ENCODE measurements at places on chromosomes 1 and 21.

DNA sequence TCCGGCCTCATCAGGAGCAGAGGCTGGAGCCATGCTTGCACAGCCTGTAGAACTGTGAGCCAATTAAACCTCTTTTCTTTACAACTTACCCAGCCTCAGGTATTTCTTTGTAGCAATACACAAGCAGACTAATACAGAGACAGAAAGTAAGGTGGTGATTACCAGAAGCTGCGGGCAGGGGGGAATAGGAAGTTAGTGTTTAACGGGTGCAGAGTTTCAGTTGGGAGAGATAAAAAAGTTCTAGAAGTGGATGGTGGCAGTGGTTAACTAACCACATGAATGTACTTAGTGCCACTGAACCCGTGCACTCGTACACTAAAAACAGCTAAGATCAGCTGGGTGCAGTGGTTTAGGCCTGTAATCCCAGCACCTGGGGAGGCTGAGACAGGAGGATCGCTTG, 80.4 kb upstream of the TARDBP start:
- no peak for DNase-seq

DNA sequence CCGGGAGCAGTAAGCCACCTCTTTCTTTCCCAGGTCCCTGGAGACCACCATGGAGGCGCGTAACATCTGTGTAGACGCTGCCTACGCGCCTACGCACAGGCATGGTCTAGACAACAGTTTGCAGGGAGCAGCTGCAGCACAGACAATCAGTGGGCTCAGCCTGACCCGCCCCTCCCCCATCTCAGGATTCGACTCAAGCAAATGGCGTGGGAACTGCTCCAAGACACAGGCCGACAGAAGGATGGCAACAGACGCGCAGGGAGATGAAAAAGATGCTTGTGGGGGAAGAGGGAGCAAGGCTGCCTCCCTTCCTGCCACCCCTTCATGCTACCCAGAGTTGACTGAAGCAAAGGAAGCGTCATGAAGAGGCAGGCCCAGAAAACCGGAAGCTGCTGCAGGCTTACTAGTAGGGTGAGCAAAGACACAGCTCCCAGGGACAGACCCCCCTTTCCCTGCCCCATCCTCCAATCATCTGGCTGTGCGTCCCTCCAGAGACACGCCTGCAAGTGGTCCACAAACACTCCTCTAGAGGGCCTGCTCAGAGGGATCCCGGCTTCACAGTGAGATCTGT, 19.5 kb downstream of the STK40 start:
- peak; percentile 39 for DNase-seq

DNA sequence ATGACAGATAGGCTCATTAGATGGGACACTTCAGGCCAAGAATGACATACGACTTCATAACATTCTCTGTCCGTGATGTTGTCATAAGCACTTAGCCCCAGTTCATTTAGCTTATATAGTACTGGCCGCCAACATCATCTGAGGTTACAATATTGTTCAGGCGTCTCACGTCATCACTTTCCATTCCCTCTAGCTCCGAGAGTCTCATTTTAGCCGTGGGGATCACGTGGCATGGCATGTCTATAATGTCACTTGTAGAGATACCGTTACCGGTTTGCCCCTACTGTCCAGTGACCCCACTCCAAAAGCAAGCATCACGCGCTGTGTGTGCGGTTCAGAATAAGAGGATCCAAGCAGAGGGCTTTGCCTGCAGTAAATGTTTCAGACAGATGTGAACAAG, 34.6 kb upstream of the HEATR1 start:
- DNase-seq = no peak

- no peak for DNase-seq
Observed at GRCh38 chr1:30376054-30376697, 347.2 kb downstream of the MATN1 start.

DNA sequence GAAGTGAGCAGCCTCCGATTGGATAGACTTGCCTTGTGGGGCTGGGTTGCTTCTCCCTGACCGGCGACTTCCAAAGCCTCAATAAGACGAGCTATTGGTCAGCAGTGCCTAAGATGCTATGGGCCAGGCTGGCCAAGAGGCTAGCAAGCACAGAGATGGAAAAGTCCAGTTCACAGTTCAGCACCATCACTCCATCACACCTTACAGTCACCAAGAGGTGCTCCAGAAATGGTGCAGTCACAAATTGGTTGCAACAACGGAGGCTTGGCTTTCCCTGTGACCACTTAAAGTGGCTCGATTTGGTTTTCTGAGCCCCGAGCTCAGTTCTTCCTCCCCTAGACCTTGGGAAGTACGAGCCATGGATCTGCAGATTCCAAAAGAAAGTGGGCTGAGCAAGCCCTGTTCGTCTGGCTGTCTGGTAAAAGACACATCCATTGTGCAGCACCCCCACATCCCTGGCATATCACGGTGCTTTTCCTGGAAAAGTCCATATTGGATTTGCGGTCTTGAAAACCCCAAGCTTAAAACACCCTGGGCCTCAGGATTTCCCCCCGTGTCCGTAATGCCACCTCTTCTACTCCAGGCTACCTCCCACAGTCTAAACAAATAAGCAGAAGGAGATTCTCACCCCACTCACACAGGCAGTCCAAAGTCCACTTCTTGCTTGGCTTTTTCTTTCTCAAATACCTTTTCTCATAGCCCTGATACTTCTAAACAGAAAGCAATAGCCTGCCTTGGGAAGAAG, 1.3 kb downstream of the SLAMF1 start:
- DNase-seq = no peak

GRCh38 chr1:159054427-159054826, 22.1 kb downstream of the AIM2 start:
- no peak for DNase-seq

- no peak for DNase-seq
Observed at GRCh38 chr1:17409391-17409811, 30.1 kb downstream of the RCC2 start.

DNA sequence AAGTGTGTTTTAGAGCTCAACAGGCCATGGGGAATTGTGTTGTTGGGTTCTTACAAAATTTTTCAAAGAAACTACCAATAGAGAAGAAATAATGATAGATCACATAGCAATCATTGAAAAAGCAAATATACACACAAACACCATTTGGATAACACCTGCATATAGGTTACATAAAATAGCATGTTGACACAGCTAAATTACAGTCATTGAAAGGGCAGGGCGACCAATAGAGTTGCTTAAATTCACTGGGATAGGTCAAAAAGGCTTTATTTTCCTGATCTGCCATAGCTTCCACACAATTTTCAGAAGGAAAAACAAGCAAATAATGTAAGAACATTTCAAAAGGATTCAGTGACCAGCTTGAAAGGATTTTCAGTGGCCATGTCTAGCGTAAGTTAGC, 57.9 kb upstream of the FGGY start:
- DNase-seq = no peak

DNA sequence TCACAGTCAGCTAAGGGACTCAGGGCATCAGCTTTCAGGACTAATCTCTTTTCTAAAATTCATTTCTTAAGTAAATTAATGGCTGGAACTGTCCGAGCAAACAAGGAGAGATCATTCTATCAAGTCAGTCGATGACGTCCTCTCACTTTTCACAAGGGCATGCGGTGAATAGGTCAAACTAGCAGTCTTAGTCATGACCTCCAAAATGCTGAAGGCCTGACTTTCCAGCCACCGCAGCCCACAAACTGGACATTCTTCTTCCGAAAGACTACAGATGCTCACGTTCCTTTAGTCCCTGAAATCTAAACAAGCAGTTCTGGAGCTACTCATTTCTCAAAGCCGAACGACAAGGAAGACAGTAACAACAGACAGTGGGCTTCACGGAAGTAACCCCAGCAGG, 127.9 kb downstream of the TIAM1 start:
- no peak for DNase-seq

DNA sequence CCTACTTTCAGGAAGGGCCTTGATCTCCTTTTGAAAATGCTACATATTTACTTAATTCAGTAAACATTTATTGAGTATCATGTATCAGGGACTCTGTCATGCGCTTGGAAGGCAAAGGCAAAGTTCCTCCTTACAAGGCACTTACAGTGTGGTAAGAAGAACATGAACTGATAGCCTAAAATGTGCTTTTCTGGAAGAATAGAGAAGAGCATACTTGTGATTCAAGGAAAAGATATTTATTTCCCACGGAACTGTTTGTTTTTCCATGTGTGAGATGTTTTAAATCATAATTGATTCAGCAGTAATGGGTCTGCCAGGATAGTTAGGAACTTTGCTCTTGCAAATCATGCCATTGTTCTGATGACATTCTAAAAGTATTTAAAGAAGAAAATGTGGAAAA, 110.1 kb upstream of the ZNHIT6 start:
- no peak for DNase-seq

GRCh38 chr1:42290130-42290529, 44.9 kb downstream of the FOXJ3 start:
- DNase-seq = no peak

DNA sequence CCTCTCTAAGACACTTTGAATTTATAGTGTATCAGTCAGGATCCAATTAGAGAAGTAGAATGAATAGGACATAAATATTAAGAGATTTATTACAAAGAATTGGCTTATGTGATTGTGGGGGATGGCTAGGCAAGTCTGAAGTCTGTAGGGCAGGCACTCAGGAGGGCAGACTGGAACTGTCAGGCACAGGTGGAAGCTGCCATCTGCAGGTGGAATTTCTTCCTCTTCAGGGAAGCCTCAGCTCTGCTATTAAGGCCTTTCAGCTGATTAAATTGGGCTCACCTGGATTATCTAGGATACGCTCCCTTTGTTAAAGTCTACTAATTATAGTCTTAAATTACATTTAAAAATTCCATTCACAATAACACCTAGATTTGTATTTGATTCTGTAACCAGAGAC, 92.0 kb upstream of the HAO2 start:
- no peak for DNase-seq

DNA sequence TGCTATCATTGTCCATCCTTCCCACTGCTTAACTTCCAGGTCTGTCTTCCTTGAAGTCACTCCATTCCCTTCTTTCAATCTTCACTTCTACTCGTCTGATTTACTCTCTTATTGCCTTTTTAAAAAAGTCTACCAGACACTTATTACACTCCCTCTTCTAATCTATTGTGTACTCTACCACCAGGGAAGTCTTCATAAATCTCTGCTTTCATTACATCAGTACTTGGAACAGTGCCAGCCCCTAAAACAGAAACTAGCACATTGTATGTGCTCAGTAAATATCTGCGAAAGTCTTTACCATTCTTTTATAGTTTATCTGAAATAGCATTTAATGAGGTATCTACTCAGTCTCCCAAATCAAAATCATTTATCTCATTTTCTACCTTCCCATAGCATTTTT, 236.4 kb downstream of the USH2A start:
- DNase-seq = no peak

DNA sequence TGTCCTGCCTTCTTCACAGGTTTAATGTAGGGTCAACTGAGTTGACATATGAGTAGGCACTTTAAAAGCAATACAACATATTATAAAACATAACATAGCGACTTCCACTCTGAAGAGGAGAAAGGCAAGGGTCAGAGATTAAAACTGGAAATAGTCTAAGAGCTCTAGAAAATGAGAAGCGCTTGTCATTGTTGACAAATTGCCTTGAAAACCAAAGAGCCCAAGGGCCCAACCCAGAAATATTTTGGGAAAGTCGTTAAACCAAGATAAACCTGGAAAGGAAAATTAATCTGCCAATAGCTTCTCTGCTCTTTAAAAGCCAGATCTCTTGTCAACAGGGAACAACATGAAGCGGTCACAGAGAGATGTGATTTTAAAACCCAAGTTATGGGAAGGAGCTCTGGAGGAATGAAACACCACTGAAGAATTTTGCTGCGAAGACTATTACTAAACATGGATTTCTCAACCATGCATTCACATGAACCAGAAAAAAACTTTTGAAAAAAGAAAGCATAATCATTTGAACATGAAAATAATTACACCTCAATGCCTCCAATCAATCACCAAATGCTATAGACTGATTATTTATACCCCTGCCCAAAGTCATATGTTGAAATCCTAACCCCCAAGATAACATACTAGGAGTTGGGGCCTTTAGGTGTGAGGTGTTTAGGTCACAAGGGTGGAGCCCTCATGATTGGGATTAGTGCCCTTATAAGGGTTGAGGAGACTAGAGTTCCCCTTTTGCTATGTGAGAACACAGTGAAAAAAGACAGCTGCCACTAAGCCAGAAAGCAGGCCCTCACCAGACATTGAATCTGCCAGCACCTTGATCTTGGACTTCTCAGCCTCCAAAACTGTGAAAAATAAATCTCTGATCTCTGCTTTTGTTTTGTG, 33.0 kb upstream of the MTF1 start:
- DNase-seq = no peak

DNA sequence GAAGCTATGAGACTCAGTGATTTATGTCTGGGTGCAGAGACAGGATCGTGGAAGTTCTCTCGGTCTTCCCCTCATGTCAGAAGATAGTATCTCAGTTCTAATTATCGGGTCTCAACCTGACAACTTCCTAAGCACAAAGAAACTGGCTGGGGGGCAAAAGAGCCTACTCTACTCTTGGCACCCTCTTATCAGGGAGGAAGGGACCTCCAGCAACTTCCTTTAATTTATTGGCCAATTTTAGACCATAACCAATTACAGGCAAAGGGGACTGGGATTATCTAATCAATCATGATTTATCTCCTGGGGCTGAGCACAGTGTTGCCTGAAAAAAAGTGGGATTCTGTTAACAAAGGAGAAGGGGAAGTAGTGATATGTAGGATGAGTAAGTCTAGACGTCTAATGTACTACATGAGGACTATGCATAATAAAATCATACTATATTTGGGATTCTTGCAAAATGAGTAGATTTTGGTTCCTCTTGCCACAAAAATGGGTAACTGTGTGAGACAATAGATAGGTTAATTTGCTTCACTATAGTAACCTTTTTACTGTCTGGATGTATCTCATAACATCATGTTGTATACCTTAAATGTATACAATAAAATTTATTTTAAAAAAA, 98.8 kb downstream of the ZFYVE9 start:
- no peak for DNase-seq

DNA sequence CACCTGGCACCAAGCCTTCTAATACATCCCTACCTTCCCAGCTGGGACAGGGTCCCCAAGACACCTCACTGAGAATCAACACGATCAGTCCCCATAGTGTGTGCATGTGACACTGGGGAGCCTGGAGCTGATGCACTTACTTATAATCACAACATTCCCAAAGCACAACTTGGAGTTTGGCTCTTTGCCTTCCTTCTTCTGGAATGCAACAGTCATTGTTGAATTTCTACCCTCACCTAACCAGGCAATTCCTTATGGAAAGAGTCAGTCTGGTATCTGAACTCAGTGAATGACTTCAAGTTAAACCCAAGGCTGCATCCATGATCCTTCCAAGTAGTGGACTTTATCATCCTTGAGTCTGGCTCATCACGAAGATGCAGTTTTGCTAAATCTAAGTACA, 86.1 kb downstream of the DSCAM start:
- DNase-seq = no peak

DNA sequence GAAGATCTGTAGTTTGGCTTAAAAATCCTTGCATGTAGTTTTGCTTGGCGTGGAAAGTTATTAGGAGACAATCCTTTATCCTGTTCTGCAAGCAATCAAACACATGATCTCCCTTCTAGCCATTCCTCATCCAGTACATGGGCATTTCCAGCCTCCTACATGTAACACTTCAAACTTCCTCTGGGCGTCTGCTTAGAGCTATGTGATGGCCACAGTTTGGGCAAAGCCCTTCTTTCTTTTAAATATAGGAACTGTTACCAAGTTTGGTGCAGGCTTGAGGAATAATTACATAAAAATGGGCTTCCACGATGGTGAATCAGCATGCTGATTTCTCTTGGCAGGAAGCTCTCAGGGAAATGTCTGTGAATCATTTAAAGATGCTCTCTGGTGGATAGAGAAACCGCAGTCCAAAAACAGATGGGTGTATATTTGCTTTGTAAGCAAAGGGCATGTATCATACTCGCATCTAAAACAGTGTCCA, 176.9 kb upstream of the FMN2 start:
- DNase-seq = no peak

- DNase-seq = no peak
Observed at GRCh38 chr1:51172811-51173210, 63.3 kb upstream of the RNF11 start.

All from activated CD4-positive, CD25-positive, alpha-beta regulatory T cell (primary cell).